GM10248 (cell line): ENCODE measurements at places on chromosomes 5 and 9.

- DNase-seq: no peak
Observed at GRCh38 chr5:142222866-142223558, 101.8 kb downstream of the SPRY4 start.

DNA sequence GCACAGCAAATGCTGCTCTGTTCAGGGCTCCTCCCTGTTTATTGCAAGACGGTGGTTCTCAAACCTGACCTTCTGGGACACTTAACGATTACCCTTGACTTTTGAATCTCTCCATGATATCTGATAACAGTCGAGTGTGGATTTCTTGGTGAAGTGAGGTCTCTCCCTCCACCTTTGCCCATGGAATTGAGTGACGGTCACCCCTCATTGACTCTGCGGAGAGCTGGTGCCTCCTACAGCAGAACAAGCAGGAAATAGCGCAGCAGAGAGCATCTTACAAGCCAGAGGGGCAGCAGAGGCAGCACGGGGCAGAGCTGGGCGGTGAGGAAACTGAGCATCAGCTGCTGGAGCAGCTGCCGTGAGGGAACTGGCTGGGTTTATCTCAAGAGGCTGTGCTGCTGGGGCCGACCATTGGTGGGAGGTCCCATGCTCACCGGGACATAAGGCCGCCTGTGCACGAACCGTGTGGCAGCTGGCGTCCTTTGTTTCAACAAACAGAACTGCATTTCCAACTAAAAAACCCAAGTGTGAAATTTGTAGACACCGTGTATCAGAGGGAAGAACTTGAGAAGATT lies 189.8 kb downstream of the MTRR start:
- DNase-seq: no peak

GRCh38 chr9:98491828-98492227 lies 216.9 kb downstream of the GABBR2 start:
- DNase-seq: no peak

- DNase-seq: no peak
Observed at GRCh38 chr5:83900306-83900705, 179.7 kb upstream of the HAPLN1 start.

DNA sequence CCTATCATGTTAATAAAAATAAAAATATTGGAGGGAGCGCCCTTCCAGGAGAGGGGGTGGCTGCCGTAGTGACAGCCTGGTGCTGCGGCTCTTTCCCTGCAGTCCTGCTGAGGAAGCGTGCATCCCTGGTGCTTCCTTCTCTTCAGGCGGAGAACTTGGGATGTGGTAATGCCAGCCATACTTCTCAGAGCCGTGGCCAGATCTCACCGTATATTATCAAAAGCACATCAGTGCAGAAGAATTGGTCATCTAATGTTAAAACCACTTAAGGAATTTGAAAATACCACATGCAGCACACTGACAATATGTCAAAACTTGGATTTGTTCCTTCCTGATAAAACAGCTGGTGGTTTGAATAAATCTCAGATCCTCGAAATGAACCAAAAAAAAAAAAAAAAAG lies 17.7 kb downstream of the C9orf40 start:
- no peak for DNase-seq

DNA sequence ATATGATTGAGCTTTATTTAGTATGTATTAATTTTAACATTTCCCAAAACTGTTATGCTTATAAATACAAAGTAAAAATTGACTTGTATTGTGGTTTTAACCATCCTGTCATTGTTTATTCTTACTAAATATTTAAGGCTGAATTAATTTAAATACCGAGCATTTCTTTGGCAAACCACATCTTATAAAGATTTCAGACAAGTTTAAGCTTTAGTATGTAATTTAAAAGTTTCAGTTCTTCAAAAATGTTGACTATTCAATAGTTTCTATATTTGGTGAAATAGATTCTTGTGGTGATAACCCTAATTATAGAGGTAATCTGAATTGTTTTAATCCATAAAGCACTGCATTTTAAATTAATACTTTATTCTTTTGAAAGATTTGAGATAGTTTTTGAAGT lies 65.5 kb downstream of the CCNH start:
- DNase-seq: no peak

GRCh38 chr5:180157866-180158265 lies 51.1 kb downstream of the RASGEF1C start:
- no peak for DNase-seq

DNA sequence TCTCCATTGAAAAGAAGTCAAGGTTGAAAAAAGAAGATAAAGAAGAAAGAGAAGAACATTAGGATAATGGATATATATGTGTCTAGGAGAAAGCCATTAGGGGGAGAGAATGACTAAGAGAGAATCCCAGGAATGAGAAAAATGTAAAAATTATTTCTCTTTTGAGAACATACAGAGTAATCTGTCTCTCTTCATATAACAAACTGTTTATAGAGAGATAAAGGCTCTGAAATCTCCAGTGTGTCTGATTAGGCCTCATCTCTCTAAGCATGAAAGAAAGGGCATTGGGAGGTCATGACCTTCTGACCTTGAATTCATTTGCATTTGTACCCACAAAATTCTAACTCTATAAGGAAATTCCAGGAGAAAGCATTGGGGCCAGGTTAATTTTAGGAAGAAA lies 3.5 kb upstream of the MPDZ start:
- DNase-seq: no peak

GRCh38 chr5:1791176-1791575 lies 8.5 kb downstream of the MRPL36 start:
- DNase-seq: no peak

- no peak for DNase-seq
Observed at GRCh38 chr9:118094387-118094786, 390.2 kb downstream of the TLR4 start.
